ENCODE measurements at places on chromosomes 1 and 21. TPM values are rescaled to one million over a fixed set of nuclear protein-coding genes. Genes with fewer than 3 reads are reported as not detected.

DNA sequence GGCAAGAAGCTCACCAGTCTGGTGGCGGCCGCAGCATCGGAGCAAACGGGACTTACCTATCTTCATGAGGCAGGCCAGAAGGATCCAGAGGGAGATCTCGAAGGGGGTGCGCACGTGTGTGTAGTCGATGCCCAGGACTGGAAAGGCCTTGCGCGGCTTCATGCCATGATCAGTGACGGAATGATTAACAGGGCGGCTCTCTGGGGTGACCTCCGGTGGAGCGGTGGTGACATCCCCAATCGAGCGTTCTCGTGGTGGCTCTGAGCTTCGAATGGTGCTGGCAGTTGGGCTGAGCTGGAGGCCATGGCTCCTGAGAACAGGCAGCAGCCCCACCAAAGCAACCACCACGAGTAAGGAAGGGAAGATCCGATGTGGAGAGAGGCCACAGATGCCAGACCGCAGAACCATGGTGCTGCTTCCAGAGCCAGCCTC lies 982 bp downstream of the SLC9A1 start:
- no peak for DNase-seq

GRCh38 chr1:18110598-18110939 lies 3.0 kb downstream of the IGSF21 start:
- no peak for DNase-seq

DNA sequence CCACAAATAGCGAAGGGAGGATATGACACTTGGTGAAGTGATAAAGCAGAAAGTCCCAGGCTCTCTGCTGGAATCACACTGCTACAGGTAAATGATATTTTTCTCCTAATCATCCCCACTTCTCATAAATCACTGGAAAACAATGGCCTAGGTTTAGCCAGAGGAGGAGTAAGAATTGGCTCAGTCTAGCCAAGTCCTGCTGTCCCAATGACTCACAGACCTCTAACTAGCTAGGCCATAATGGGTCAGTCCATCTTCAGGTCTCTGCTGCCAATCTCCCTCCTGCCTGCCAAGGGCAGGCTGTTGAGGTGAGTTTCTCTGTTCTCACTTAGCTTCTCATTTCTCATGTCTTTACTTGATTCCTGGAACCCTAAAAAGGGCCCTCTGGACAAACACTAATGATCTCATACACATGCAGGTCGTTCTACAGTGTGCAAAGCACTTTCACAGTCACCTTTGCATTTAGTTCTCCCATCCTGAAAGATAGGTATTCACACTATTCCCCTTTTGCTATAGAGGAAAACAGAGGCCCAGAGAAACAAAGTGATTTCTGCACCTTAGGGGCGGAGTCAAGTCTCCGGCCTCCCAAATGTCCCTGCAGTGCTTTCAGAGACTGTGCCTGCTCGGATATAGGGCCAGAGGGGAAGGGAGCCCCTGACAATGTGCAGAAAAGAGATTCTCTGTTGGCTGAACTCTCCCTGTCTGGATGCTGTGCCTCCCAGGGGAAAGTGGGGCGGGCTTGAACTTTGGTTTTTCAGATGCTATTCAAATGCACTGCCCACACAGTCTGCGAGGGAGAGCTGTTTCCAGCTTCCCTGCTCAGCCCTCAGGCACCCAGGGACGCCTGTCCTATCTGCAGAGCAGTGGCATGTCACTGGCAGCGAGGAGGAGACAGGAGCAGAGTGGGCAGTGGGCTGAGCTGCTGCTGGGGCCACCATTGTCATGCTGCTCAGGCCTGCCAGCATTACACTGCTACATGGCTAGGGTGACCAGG lies 3.9 kb upstream of the CDK18 start:
- DNase-seq = no peak

GRCh38 chr1:164699815-164700491 lies 141.0 kb downstream of the PBX1 start:
- DNase-seq = no peak

DNA sequence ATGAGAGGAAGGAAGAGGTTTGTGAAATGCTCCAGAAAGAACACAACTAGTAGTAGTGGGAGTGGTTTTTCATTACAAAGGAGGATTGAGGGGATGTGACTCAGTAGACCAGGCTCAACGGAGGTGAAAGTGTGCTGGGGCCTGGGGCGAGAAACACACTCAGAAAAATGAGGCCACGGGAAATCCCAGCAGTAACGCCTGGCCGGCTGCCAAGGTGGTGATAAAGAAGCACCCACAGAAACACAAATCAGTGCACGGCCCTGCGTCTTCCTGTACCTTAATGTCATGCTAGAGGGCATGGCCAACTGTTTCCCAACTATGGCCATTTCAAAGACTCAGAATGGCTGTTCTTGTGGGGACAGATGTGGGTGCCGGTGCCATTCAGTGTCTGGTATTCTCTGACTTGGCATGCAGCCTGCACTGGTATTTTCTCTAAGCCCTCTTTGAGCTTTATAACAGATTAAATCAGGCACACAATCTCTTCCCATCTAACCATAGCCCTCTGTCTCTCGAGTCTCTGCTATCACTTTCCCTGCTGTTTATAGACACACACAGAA lies 38.2 kb downstream of the URB2 start:
- no peak for DNase-seq

DNA sequence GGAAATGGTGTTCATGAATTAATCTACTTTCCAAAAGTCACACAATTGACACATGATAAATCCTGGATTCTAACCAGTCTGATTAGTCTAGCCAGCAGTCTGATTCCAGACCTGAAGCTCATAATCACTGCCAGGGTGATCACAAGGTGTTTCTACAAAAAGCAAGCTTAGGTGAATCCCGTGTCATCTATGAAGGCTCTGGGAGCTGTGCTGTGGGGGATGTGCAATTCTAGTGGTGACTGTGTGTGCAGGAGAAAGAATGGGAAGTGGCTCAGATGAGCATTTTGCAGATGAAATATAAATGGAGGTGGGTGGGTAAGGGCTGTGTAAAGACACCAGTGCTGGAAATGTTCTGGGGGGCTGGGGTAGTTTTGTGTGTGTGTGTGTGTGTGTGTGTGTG lies 1.8 kb upstream of the NPPB start:
- DNase-seq = no peak

Gene ITLN1
- total RNA-seq = not detected

- no peak for DNase-seq
Observed at GRCh38 chr1:203655671-203656070, 29.0 kb downstream of the ATP2B4 start.

DNA sequence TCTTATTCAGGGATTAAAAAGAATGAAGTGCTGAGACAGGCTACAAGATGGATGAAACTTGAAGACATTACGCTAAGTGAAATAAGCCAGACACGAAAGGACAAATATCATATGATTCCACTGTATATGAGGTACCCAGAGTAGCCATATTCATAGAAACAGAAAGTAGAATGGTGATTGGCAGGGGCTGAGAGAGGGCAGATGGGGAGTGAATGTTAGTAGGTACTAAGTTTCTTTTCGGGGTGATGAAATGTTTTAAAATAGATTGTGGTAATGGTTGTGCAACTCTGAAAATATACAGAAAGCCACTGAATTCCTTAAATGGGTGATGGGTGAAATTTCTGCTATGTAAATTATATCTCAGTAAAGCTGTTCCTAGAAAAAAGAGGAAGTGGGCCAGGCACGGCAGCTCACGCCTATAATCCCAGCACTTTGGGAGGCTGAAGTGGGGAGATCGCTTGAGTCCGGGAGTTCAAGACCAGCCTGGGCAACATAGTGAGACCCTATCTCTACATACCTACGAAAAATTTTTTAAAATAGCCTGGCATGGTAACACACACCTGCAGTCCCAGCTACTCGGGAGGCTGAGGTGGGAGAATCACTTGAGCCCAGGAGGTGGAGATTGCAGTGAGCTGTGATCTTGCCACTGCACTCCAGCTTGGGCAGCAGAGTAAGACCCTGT lies 15.9 kb downstream of the SLC27A3 start:
- DNase-seq = no peak

DNA sequence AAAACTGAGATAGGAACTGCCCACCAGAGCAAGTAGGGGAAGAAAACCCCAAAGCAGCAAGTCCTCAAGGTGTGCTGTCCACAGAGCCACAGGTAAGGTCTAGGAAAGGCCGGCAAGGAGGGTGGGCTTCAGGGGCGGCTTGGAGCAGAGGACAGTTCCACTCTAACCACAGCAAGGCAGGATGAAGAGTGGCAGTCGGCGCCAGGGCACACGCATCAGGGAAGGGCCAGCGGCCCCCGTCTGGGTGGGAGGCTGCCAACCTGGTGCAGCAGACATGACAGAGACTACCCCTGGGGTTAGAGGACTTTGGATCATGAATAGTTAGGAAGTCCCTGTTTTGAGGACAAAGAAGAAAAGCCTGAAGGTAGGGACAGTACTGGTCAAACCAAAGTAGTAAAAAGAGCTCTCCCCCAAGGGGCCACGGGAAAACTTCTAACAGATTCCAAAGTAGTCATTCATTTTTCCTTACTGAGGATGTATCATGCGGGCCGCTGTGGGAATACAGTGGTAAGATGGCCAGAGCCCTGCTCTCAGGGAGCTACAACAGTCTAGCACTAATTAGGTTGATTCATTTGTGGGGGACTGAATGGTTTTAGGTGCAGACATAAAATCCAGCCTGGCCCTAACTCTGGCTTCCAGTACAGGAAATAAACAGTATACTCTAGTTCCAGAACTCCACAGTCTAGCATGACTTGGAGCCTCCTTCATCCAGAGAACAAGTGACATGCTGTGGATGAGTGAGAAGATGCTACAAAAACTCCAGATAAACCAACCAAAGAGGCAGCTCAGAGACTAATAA lies 3.5 kb upstream of the RAP1GAP start:
- peak; percentile 65 for DNase-seq

Gene AGRN
- 191 TPM for total RNA-seq

GRCh38 chr1:217188280-217189237 lies 442.3 kb downstream of the GPATCH2 start:
- DNase-seq = no peak

GRCh38 chr1:20216574-20216973 lies 30.3 kb upstream of the PLA2G2C start:
- no peak for DNase-seq

- DNase-seq = no peak
Observed at GRCh38 chr1:167455786-167456446, 62.4 kb downstream of the CD247 start.

Gene NBPF6
- not detected for total RNA-seq

DNA sequence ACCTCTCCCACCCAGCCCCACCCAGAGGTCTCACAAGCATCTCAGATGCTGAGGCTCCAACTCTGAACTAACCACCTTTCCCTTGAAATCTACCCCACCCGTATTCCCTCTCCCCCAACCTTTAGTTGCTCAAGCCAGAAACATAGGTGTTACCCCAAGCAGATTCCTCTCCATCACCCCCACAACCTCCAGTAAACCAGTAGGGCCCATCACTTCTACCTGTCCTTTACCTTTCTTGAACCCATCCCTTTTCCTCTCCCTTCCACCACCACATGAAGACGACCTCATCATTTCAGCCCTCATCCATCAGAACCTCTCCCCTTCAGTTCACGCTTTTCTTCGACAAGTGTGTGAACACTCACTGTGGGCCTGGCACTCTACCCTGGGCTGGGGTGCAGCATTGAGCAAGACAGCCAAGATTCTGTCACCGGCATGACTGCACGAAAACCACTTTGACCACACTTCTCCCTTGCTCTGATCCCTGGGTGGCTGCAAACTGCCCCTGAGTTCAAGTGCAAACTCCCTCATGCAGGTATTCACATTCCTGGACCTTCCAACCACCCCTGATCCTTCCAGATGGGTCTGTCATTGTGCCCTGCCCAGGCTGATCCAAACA lies 65.5 kb upstream of the LAPTM5 start:
- no peak for DNase-seq

DNA sequence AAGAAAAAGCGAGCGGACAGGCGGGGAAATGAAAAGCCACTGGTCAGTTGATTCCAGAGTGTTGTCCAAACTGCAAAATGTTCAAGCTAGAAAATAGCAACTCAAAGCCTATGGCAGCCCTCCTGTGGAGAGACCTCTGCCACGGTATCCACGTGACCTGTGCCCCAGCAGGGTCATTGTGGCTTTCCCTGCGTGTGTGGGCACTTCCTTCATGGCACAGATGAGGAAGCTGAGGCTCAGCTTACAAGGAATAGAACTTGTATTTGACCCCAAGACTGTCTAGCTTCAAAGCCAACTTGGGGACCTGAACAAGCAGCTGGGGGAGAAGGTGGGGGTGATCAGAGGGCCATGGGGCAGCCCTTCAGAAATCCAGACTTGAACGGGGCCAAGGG lies 15.6 kb upstream of the PLEKHG5 start:
- DNase-seq = no peak

GRCh38 chr21:42311816-42312625 lies 3.2 kb downstream of the TFF3 start:
- DNase-seq = peak; percentile 79

Gene RGS13
- not detected for total RNA-seq

- peak; percentile 78 for DNase-seq
Observed at GRCh38 chr1:41319807-41320711, 41.2 kb upstream of the FOXO6 start.

DNA sequence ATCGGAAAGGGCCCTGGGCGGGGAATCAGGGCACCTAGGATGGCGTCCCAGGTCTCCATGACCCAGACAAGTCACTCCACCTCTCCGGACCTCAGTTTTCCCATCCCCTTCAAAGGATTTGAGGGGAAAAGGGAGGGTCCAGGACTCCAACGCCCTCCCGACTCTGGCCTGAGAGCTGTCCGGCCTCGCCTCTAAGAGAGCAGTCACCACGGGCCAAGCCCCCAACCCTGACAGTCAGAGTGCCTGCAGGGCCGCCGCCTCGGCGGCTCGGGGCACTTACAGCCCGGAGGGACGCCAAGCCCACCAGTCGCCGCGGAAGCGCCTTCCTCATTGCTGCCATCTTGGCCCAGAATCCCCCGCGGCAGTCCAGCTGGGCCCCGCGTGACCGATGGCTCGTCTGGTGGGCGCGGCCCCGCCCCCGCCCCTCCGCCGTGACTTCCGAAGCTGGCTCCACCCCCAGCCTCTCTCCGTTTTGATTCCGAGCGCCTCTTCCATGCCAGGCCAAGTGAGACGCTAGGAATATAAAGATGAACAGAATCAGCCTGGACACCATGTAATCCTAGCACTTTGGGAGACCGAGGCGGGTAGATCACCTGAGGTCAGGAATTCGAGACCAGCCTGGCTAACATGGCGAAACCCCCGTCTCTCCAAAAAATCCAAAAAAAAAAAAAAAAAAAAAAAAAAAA lies at the start of gene HMGCL:
TSS of gene HMGCL (minus strand) at position 354 of the 686 bp plus-strand sequence. CDS start at position 340, 14 bp downstream.
- DNase-seq = peak; percentile 96

GRCh38 chr1:16716691-16717335 lies 23.5 kb upstream of the RNU1-4 start:
- DNase-seq = no peak

Gene SH3D21
- 5.1 TPM for total RNA-seq

GRCh38 chr1:52632732-52633290 lies at the start of gene SHISAL2A:
TSS of gene SHISAL2A (plus strand) at chr1:52633168. CDS start at chr1:52633494, 326 bp downstream.
- no peak for DNase-seq

- DNase-seq = no peak
Observed at GRCh38 chr1:15669864-15670263, 14.3 kb upstream of the PLEKHM2 start.

GRCh38 chr1:206971029-206971655 lies 882 bp upstream of the FCAMR start:
- no peak for DNase-seq

Gene ICOSLG
- total RNA-seq = 10.5 TPM

- DNase-seq = no peak
Observed at GRCh38 chr1:96840396-96840795, 118.8 kb downstream of the PTBP2 start.

GRCh38 chr1:63321785-63322113 lies 618 bp upstream of the FOXD3 start:
- no peak for DNase-seq

Data from osteocyte (in vitro differentiated cells).